Activated naive CD4-positive, alpha-beta T cell treated with anti-CD3 and anti-CD28 coated beads, Interleukin-2, amount 50 U/mL, for 72 hours (primary cell): ENCODE measurements at places on chromosomes 6 and 20.

- DNase-seq, result no peak
Observed at GRCh38 chr6:108127826-108128225, 38.0 kb upstream of the NR2E1 start.

- no peak for DNase-seq
Observed at GRCh38 chr6:132730560-132730959, 16.7 kb upstream of the VNN1 start.

DNA sequence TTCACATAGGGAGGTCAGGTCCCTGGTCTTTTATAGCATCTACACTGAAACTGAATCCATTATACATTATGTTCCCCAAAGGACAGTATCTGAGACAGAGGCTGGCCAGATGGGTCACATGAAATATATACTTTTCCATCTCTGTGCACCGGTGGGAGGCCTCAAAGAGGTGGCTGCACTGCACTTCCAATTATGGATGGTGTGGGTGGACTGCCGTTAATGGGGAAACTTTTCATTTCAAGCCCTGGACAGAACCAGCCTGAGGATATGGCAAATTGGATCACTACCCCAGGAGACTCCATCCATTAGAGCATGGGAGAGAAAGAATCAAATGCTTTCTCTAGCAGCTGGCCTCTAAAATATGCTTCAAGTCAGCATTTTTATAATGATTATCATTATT lies 280.5 kb upstream of the OPRM1 start:
- no peak for DNase-seq

GRCh38 chr6:135191508-135192255 lies 10.6 kb downstream of the MYB start:
- no peak for DNase-seq

DNA sequence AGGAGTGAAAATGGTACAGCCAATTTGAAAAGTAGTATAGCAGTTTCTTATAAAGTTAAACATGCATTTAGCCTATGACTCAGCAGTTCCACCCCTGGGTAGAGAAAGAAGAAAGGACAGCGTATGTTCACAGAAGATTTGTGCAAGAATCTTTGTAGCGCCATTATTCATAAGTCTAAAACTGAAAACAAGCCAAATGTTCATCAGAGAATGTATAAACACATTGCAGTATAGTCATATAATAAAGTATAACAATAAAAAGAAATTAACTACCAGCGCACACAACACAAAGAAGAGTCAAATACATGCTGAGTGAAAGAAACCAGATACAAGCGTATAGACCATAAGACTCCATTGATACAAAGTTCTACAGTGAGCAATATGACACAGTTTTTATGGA lies 294.0 kb downstream of the SAMD5 start:
- DNase-seq, result no peak
